ENCODE measurements at places on chromosomes 13 and 19.

DNA sequence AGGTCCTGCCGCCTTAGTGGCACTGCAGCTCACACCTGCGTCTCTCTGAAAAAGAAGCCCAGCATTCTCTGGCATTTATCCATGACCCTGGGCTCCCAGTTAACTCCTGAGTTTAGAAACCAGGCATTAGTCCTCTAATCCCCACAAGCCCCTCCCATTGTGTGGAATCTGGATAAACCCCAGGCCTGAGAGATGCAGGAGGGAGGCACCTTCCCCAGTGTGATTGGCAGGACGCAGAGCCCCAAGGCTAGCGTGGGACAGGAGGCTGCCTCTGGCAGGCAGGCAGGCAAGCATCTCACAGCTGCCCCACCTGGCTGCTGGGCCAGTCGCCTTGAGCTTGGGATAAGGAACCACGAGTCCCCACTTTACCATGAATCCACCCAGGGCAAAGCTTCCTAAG, 11.0 kb upstream of the SERPINE3 start:
- no peak for DNase-seq

GRCh38 chr19:4878491-4878968, 11.1 kb upstream of the PLIN3 start:
- no peak for DNase-seq

DNA sequence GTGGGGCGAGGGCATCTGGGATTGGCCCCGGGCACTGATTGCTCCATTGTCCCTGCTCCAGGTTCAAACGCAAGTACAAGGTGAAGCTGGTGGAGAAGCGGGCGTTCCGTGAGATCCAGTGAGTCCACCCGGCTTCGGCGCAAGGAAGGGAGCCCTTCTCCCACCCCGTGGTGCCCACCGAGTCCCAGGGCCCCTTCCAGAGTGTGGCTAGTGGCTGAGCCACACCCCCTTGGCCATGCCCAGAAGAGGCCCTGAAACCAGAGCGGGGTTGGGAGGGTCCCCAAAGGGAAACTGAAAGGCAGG, 11.2 kb downstream of the NOP53 start:
- no peak for DNase-seq

- no peak for DNase-seq
Observed at GRCh38 chr13:51557875-51558612, 26.2 kb upstream of the WDFY2 start.

- DNase-seq = no peak
Observed at GRCh38 chr13:36518707-36519106, 86.4 kb downstream of the CCNA1 start.

GRCh38 chr19:5352229-5352763, 11.7 kb upstream of the PTPRS start:
- no peak for DNase-seq

- no peak for DNase-seq
Observed at GRCh38 chr19:31286491-31286890, 62.7 kb downstream of the TSHZ3 start.
